Fibroblast of skin of left quadriceps (primary cell): ENCODE measurements at places on chromosomes 7 and 10.

GRCh38 chr7:128010391-128011127 is 20.7 kb downstream of the LRRC4 start:
- DNase-seq = no peak

- no peak for DNase-seq
These were observed 79.3 kb downstream of the AVL9 start for GRCh38 chr7:32574626-32575025.

- DNase-seq = no peak
These were observed 90.2 kb upstream of the KLF6 start for GRCh38 chr10:3874990-3875841.

DNA sequence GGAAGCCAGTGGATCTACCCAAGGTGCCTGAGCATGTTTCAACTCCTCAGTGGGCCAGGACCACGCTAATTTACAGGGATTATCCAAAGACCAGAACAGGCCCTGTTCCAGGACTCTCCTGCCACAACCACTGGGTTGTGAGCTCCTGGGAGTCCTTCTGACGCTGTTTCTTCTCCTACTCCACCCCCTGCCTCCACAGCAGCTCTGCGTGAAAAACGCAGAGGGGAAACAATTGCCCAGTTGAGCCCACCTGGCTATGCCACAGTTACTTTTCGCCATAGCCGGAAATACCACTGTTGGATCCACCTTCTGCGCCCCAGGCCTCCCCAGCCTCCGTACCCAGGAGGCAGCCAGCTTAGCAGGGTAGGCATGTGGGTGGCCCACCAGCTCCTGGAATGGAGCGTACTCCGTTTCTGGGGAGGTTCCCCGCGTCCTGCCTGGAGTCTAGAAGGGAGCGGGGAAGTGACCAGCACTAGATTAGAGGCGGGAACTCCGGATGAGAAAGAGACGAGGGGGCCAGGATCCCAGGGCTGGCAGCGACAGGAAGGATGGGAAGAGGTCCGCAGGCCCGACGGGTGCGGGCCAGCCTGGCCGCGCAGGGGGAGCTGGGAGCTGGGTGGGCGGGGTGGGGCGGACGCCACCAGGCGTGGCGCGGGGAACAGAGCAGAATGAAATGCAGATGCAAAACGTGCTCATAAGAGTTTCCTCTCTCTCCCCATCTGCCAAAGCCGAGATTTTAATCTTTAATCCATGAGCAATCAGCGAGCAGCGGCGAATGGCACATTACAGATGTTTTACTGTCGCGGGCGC is 32.1 kb upstream of the PAX2 start:
- no peak for DNase-seq

GRCh38 chr7:116526897-116527296 is 2.1 kb downstream of the CAV1 start:
- no peak for DNase-seq

DNA sequence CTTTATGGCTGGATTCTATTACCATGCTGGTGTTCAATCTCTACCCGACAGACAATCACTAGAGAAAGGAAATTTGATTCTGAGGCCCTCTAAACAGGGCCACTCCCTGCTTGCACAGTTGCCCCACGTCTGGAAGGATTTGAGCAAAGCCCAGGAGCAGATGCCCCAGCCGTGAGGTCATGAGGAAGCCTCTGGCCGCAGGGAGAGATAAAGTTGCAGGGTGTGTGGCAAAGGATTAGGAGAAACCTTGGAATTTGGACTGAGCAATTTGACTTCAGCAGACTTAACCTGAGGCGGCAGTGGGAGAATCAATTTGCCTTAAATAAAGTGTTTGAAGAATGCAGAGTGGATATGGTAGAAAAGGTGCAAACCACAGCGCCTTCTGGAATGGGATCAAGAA is 40.2 kb upstream of the KLF6 start:
- DNase-seq = no peak

GRCh38 chr7:22723181-22723601 is 3.8 kb upstream of the IL6 start:
- DNase-seq = no peak

DNA sequence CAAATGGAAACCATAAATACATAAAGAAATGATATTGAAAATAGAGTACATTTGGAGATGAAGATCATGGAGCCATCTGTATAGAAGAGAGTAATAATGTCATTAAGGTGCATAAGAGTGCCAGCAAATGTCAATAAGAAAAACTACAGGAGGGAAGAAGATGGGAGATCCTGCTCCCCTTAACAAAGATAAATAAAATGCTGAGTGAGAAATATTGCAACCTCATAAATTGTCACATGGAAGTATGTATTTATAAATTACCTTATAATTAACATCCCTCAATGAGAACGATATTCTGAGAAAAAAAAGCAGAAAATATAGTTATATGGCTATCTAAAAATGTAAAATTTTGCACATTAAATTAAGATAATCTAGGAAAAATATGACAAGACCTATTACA is 155.2 kb upstream of the PRSS1 start:
- no peak for DNase-seq

- no peak for DNase-seq
These were observed 23.9 kb upstream of the CALN1 start for GRCh38 chr7:72435925-72436480.

DNA sequence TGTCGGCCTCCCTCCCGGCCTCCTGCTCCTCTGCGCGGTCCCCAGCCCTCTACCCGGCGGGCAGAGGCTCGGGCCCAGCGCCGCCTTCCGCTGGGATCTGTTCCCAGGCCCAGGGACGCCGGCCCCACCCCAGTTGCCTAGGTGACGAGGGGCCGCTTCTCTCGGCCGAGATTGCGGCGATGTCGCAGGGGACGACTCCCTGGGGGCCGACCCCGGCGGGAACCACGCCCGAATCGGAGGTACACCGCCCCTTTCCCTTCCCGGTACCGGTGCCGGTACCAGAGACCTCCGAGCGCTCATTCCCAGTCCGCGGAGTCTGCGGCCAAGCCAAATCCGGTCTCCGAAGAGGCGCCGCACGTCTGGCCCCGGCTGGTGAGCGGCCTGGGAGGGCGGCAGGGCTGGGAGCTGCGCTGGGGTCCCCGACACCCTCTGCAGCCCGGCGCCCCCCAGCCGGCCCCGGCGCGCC is at the start of gene CABCOCO1:
Gene CABCOCO1, plus strand, starts transcription at position 136 of the 466 bp plus-strand sequence. Its CDS starts 44 bp downstream, at position 180.
- DNase-seq = peak; percentile 20

DNA sequence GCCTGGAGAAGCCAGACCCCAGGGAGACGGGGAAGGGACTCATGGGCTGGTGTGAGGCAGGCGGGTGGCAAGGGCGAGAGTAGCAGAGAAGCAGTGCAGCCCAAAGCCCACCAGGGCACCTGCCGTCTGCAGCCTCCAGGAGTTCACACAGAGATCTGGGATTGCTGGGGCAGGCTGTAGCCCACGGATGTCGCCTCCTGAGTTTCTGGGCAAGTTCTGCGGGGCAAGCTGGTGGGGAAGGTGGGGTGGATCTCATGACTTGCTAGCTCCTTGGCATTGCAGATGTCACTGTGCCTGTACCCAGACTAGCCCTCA is 6.0 kb downstream of the ADCK2 start:
- no peak for DNase-seq

DNA sequence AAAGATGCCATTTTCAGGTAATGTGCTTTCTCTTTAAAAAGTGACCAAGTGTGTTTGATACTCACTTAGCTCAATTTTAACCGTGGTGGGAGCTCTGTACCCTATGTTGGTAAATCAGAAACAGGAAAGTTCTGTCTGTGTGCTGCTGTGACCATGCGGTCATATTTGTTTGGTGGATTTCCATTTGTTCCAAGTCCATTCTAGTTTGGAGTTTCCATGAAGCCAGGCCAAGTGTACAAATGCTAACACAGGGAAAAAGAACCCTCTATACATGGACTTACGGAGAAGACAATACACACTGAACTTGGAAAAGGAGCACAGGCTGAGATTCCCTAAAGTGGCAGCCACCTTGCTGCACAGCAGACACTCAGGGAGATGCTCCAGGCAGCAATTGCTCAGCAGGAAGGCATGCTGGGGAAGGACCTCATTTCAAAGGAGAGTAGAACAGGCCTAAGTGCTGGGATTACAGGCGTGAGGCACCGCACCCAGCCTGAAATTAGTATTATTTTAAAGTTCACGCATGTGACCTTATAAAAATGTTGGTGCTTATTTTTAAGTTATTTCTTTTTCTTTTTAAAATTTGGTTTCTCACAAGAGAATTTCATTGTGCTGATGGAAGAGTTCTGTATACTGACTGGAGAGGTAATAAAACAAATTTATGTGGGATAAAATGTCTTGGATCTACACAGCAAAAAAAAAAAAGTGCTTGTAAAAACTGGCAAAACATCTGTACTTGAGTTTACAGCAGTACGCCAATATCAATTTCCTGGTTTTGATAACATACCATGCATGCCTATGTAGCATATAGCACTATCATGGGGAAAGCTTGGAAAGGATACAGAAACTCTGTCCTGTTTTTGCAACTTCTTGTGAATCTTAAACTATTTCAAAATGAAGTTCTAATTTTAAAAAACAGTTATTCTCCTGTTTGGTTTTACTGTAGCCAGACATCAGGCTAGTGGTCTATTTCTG is 436.2 kb downstream of the KCNMA1 start:
- DNase-seq = peak; percentile 58

- no peak for DNase-seq
These were observed 210.7 kb downstream of the MAD1L1 start for GRCh38 chr7:2022021-2022409.

DNA sequence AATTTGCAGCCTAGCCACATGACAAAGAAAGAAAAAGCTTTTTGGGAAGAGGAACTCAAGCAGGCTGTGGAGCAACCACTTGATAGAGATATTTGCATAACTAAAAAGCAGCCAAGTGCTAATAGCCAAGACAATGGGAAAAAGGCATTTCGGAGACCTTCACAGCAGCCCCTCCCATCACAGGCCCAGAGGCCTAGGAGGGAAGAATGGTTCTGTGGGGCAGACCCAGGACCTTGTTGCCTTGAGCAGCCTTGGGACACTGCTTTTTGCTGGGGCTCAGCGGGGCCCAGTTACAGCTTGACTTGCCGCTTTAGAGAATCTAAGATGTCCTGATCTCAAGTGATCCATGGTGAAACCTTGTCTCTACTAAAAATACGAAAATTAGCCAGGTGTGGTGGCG is 38.5 kb downstream of the FAM149B1 start:
- DNase-seq = no peak

- no peak for DNase-seq
These were observed 216.6 kb downstream of the MAD1L1 start for GRCh38 chr7:2016021-2016631.

GRCh38 chr7:116315293-116315692 is 105.0 kb downstream of the TES start:
- no peak for DNase-seq

DNA sequence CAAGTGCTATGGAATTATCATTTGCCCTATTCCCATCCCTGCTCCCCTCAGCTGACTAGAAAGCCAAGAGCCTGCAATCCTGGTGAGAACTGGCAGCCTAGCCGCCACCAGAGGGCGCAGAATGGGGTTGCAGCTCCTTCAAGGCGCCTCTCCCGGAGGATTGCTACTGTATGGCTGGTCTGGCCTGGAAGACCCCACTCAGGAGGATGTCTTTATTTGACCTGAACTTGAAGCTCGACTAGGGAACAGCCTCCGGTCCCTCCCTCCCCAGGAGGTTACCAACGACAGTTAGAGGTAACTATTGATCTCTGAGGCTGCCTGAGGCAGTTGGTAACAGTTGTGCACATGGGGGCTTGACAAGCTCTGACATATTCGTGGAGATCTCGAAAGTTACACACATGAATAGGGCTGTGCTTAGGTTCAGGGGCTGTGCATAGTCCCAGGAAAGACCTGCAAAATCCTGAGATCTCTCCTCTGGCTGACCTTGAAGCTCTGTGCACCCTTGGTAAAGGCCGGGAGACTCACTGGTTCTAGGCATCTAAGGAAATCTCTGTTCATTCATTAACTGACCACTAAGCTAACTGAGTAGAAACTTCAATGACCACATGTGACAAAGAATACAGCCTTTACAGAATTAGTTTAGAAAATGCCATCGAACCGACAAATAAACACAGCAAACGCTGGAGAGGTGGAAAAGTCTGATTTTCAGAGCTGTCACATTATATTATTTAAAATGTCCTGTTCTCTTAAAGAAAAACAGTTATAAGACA is 65.7 kb downstream of the TSPAN12 start:
- peak; percentile 29 for DNase-seq

DNA sequence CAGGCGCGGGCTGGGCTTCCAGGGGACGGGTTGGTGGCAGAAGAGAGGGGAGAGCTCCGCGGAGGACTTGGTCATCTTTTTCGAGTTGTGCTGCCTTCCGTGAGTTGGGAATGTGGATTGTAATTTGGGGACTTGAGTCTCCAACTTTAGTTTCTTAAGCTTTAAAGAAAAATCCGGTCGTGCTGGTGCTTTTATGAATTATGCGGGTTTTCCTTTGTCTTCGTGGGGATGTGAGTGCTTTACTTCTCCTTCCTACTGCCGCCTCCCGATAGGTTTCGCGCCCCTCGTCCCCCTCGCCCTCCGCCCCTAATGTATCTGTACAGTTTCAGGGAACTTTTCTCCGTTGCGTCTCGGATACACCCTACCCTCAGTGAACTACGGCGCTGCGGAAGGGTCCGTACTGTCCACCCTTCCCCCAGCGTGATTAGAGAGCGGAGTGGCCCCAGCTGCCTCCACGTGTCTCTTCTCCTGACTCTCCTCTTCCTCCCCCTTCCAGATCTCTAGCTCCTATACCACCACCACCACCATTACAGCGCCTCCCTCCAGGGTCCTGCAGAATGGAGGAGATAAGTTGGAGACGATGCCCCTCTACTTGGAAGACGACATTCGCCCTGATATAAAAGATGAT is 649 bp downstream of the SCD start:
- no peak for DNase-seq

GRCh38 chr10:131323025-131323424 is 11.5 kb upstream of the TCERG1L start:
- no peak for DNase-seq

- no peak for DNase-seq
These were observed 432.4 kb upstream of the SEMA3D start for GRCh38 chr7:85619236-85619635.

DNA sequence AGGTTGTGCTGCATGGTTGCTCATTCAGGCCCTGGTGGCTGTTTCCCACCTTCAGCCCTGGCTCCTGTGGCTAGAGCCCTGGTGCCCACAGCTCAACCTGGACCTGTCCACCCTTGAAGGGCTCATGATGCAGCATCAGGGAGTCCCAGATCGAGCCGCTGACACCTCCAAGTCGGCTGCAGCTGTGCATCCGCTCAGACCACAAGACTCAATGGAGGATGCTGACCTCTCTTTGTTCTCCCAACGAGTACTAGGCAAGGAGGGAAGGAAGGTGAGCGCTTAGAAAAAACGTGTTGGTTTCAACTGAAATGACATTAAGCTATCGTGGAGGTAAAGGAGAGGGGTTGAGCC is 9.5 kb upstream of the C10orf95 start:
- DNase-seq = no peak

- DNase-seq = no peak
These were observed 348.8 kb downstream of the SORCS3 start for GRCh38 chr10:104989880-104990279.

DNA sequence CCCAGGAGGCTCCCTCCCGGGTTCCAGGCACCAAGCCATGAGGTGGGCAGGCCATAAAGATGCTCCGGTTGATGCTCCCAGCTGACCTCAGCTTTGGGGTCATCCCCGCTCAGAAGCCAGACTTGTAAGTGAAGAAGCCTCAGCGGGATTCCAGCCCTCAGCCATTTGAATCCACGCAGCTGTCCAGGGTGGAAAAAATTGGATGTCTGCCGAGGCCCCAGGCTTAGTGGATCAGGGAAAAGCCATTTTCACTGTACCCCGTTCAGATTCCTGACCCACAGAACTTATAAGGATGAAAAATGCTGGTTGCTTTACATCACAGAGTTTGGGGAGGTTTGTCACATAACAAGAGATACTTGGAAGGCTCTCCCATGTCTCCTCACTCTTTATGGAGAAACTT is 49.2 kb upstream of the CPN1 start:
- no peak for DNase-seq
